Activated CD4-positive, alpha-beta T cell treated with anti-CD3 and anti-CD28 coated beads, Interleukin-2, amount 50 U/mL, for 4 hours (primary cell): ENCODE measurements at places on chromosomes 7 and 10.

DNA sequence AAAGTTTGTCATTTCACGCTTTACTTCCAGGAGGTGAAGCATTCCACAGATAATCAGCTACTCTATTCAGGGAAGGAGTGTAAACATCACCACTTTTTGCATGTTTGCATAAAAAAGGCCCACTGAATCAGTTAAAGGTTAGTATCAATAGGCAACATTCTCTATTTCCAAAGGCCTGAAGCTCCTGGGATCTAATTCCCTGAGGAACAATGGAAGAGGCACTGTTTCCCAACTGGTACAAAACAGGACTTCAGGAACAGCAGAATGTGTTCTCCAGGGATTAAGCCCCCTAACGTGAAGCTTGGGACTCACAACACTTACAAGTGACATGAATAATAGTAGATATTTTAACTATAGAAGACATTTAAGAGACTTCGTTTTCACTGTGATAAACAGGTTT, 6.1 kb downstream of the LRRN3 start:
- no peak for DNase-seq

- no peak for DNase-seq
Measured at GRCh38 chr10:58265249-58265648, 2.4 kb downstream of the IPMK start.

DNA sequence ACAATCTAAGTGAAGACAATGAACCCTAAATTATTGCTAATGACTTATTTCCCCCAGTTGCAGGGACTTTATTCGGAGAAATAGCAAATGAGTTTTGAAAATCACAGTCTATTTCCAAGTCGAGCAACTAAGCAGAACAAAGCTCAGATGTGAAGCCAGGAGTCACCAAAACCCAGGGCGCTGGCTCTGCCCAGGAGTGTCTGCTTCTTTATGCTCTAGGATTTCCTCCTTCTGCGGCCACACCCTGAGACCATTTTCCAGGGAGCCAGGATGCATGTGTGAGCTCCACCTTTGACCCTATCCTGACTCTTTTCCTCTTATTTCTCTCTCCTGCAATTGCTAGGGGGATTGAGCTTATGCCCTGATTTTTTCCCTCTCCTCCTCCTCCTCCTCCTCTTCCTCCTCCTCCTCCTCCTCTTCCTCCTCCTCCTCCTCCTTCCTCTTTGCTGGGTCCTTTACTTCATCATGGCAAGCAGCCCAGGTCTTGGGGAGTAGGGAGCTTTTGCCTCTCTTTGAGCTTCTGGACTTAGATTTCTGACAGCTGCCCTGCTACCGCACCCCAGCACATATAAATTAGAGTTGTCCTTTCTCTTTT, 234.4 kb downstream of the ARL4A start:
- DNase-seq: no peak

GRCh38 chr10:71845410-71846405, 5.3 kb downstream of the PSAP start:
- no peak for DNase-seq

- no peak for DNase-seq
Measured at GRCh38 chr10:17330501-17330900, 102.5 kb downstream of the VIM start.

GRCh38 chr10:62850646-62851045, 34.5 kb upstream of the EGR2 start:
- no peak for DNase-seq

DNA sequence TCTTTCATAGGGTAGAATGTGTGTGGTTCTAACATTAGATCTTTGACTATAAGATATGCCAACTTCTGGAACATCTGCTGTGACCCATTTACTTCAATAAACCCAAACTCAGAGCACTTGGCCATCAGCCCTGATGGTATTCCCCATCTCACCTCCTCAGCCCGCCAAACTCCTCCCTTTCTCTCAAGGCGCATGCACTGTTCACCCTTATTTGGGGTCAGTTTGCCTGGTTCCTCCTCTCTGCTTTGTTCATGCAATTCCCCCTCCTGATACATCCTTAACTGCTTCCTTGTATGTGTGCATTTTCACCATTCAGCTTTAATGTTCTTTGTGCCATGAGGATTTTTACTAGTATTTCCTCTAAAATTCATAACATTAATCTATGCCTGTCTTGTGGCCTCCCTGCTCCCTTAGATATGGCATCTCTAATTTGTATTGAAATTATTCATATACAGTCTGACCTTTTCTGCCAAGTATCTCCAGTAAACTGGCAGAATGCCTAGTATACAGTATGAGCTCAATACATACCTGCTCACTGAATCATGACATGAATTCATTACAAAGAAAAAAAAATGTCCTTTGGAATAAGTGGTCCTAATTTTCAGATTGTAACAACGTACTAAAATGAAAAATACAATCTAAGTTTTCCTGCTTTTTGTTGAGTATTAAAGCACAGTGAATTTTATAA, 336.8 kb upstream of the IGFBP3 start:
- no peak for DNase-seq

DNA sequence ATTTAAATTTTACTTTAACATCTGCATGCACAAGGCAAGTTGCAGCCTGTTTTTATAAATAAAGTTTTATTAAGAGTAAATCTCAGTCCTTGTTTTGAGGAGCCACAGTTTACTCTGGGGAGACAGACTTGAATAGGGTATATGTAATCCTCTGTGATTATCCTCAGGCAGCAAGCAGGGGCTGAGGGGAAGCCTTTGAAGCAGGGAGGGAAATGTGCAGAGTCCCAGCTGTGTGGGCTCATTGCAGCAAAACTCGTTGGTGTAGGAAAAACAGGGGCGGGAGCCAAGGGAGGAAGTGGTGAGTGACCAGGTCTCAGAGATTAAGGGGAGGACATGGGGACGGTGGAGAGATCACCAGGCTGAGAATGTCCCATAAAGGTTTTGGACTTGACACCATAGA, 34.3 kb upstream of the SMC3 start:
- no peak for DNase-seq

GRCh38 chr7:32957326-32958045, at the start of gene FKBP9:
Gene FKBP9, plus strand, starts transcription at chr7:32957440. Its CDS starts 134 bp downstream, at chr7:32957574.
- DNase-seq: no peak

GRCh38 chr10:34655286-34656170, 159.6 kb downstream of the PARD3 start:
- DNase-seq: no peak

GRCh38 chr7:37516664-37517063, 68.0 kb upstream of the ELMO1 start:
- DNase-seq: no peak

- DNase-seq: no peak
Measured at GRCh38 chr7:131219312-131220041, 108.2 kb upstream of the MKLN1 start.

DNA sequence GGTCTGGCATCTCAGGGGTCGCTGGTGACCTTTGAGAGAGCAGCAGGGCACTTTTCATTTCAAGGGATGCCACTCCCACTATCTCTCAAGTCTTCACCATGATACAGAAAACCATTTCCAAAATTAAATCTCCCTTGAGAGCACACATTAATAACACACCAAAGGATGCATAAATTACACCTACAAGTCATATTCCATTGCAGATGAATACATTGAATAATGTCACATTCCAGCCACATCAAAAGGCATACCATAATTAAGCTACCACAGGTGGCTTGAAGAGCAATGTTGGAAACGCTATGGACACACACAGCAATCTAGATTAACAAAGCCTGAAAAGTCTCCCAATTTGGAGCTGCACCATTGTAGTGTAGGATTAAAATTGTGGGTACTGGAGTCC, 353.3 kb upstream of the ZMIZ1 start:
- DNase-seq: no peak

GRCh38 chr10:118374404-118374803, 32.3 kb upstream of the FAM204A start:
- no peak for DNase-seq

GRCh38 chr7:137882261-137882668, 35.5 kb upstream of the DGKI start:
- no peak for DNase-seq

- DNase-seq: peak; percentile 14
Measured at GRCh38 chr10:71974489-71975021, 10.4 kb downstream of the CHST3 start.

DNA sequence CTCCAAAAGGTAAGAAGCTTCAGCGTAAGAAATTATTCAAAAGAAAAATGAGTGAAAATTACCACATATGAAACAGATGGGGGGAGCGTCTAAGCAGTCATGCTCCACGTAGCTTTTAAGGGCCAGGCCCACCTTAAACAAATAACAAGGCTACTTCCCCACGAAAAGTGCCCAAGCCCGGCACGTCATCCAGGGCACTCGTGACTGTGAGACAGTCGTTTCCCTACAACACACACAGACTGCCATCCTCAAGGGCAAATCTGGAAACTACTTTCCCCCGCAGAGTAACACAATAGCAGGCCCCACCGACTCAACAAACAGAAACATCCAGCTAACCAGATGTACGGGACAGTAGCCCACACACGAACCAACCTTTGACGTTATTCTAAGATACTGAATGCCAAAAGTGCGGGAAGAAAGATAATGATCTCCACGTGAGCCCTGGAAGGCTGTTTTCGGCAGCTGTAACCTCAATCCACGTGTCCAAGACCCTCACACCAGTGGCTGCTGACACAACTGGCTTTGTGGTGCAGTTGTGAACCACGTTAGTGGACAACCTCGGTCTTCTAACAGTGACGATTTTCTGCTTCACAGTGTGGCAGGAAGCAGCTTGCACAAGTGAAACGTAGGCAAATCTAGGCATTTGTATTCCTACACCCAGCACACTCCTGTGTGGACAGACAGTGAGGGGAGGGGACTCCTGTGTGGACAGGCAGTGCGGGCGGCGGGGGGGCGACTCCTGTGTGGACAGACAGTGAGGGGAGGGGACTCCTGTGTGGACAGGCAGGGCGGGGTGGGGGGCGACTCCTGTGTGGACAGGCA, 251.7 kb downstream of the ZMYND11 start:
- no peak for DNase-seq

DNA sequence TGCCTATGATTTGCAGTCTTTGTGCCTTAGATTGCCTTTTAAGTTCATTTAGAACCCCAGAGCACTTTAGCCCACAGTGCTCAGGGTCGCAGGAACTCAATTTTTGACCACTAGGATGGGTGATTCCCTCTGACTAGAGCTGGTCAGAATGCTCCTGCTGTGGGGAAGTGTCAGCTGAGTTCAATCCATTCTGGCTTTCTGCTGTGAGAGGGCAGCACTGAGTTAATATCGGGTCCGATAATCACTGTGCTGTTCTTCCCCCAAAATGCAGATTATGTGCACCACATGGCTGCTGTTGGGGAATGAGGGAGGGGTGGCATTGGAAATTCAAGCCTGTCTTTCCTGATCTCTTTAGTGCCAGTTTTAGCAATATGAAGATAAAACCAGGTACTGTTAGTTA, 886.4 kb downstream of the DNAJB9 start:
- DNase-seq: no peak

- DNase-seq: no peak
Measured at GRCh38 chr10:117540640-117541404, 1.7 kb upstream of the EMX2 start.

DNA sequence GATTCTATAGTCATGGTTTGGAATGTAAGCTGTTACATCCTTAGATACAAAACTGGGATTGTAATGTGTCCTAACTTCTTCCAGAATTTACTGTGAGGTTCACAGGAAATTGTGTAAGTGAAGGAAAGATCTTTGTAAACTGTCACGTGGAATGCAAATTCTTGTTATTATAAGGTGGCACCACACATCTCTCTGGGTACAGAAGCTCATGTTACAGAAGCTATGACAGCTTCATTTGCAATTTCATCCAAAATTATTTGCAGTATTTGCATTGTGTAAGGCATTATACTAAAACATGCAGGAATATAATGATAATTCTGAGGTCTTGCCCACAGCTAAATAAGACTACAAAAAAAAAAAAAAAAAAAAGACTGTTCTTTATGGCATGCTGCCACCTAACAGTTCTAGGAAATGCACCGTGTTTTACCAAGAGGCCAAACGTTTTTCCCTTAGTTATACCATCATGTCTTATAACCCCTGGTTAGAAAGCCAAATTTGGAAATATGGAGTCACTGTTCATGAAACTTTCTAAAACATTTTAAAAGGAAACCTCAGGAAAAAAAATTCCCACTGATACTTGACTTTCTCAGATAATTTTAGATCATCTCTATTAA, 17.6 kb downstream of the MINDY3 start:
- no peak for DNase-seq

DNA sequence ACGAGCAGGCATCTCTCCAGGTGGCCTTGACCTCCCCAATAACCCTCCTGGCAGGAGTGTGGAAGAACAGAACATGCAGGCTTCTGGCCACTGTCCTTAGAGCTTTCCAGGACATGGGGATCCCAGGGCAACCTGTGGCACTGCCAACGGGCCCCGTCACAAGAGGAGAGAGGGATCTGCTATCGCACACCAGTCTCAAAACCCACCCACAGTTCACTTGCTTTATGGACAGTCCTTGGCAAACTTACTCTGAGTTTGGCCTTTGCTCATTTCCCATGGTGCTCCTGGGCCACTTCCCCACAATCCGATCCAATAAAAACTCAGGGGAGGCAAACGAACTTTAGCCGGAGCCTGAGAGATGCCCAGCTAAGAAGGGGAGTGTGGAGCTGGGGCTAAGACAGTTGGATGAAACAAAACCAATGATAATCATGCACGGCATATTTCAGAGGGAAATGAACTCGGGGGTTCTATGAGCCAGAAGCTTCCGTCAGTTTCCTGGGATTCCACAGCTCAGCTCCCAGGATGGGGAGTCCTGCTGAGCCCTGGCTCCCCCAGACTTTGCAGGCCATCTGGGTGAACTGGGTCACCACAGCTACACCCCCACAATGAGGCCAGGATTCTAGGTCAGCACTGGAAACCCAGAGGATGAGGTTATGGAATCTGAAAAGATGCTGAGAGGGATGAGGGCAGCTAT, 158.4 kb downstream of the NEURL1 start:
- no peak for DNase-seq

DNA sequence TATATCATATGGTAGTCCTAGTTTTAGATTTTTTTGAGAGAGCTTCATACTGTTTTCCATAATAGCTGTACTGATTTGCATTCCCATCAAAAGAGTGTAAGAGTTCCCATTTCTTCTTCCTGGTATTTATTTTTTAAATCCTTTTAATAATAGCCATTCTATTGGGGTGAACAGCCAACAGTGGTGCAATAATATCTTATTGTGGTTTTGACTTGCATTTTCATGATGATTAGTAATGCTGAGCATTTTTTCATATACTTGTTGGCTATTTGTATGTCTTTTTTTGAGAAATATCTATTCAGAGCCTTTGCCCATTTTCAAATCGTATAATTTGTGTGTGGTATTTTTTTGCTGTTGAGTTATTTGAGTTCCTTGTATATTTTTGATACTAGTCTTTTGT, 167.4 kb downstream of the FZD1 start:
- no peak for DNase-seq

- DNase-seq: no peak
Measured at GRCh38 chr10:51861051-51861450, 161.7 kb upstream of the CSTF2T start.
